H1 (cell line): ENCODE measurements at places on chromosomes 2 and 18. TPM values are rescaled to one million over a fixed set of nuclear protein-coding genes. Genes with fewer than 3 reads are reported as not detected.

DNA sequence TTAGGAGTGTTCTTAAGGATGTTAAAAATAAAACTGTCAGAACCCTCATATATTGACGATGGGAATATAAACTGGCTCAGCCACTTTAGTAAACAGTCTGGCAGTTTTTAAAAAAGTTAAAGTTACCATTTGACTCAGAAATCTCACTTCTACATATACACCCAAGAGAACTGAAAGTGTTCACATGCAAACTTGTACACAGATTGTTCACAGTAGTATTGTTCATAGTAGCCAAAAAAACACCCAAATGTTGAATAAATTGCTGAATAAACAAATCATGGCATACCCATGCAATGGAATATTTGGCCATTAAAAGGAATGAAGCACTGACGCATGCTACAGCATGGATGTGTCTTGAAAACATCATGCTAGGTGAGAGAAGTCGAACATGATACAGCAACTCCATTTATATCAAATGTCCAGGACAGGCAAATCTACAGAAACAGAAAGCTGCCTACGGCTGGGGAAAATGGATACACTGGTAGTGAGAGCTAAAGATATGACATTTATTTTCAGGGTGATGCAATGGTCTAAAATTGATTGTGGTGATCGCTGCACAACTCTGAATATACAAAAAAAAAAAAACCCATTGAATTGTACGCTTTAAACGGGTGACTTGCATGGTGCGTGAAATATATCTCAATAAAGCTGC, 10.1 kb downstream of the RPL31 start:
- no peak overlapping the region for H3K27ac ChIP-seq
- H3K4me3 ChIP-seq, result no peak overlapping the region
- H3K36me3 ChIP-seq, result peaks cover 36% of the 10 kb centered on the region
- H3K27me3 ChIP-seq, result no peaks in the 10 kb centered on the region

DNA sequence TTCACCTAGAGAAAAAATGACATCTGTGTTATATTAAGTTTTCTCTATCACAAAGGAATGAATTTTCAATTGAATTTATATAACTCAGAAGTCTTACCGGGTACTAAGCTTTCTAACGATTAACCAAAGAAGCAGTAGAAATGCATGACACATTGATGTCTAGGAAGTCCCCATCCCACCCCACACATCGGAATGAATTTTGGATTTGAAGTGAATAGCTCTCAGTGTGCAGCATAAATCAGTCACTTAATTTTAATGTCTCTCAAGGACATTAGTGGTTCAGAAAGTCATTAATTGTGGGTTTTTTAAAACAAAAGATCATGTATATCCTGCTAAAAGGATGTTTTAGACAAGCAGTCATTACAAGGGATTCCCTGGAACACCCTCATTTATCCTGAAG, 141.4 kb upstream of the PIEZO2 start:
- H3K36me3 ChIP-seq, result no peaks in the 10 kb centered on the region
- no peaks in the 10 kb centered on the region for H3K27me3 ChIP-seq
- H3K4me1 ChIP-seq, result no peaks in the 10 kb centered on the region
- DNase-seq, result no peak
- H3K4me3 ChIP-seq, result no peak overlapping the region

HOXD3 gene
- polyA plus RNA-seq, result not detected in 2 replicates

- DNase-seq, result no peak
- no peaks in the 10 kb centered on the region for H3K4me1 ChIP-seq
- H3K27ac ChIP-seq, result no peak overlapping the region
- H3K27me3 ChIP-seq, result no peaks in the 10 kb centered on the region
- H3K36me3 ChIP-seq, result peaks cover 2% of the 10 kb centered on the region; the same call in 1 of the 2 replicates
Observed at GRCh38 chr2:15554525-15555218, 6.5 kb downstream of the NBAS start.

TLX2 gene
- polyA plus RNA-seq, result 0.06 and 0.17 TPM in 2 replicates

CFC1 gene
- polyA plus RNA-seq, result 0.14 and 0.49 TPM in 2 replicates

DNA sequence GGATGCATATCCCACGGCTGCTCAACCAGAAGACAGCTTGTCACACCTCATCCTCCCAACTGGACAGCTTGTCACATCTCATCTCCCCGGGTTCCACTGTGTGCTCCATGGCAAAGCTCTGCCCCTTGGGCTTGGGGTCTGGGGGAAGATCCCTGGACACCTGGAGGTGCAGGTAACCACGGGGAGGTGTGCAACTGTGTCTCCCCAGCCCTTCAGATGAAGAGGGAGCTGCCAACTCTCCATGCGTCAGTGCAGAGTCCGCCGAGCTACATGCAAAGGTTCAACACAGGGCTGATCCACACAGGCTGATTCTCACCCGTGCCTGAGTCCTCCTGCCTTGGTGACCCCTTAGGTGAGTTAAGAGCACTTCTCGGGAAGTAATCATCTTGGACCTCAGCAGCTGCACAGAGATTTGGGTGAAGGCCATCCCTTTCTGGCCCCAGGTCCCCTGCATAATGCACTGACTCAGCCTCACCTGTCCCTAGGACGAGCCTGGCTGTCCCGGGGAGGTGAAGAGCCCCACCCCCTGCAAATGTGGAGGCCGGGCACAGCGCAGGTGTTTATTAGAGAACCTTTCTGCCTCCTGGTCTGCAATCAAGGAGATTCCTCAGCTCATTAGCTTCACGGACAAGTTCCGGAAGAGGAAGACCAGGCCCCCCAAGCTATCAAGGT, 157.9 kb downstream of the PXDN start:
- no peak overlapping the region for H3K4me3 ChIP-seq
- no peaks in the 10 kb centered on the region for H3K4me1 ChIP-seq
- no peaks in the 10 kb centered on the region for H3K27me3 ChIP-seq
- H3K36me3 ChIP-seq, result no peaks in the 10 kb centered on the region
- no peak overlapping the region for H3K27ac ChIP-seq
- no peak for DNase-seq

DNA sequence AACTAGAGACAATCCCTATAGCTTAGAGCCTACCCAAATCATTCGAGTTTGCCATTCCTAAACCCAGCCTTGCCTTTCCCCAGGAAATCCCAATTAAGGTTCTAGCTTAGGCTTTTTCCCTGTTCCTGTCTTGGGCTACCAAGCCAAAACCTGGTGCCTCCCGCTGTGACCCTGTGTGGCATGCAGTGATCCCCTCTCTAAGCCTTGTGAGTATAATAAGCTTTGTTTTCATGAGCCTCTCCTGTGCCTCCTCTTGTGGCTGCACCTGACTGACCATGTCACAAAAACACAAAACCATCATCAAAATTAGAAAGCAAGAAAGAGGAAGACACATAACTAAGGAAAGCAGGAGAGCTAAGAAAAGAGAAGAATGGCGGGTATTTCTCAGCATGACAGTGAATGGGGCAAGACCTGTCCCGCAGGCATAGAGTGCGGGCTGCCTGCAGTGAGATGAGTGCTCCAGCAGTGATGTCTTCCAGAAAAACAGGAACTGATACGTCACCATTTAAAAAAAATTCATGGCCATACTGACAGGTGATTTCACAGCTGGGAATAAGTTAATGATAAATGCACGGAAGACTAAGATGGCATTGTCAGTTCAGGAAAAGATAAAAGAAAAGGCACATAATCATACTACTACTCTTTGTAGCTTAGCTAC, 9.2 kb upstream of the PAIP2B start:
- H3K27ac ChIP-seq, result no peak overlapping the region; the same call in 1 of the 2 replicates
- H3K27me3 ChIP-seq, result no peaks in the 10 kb centered on the region
- H3K4me1 ChIP-seq, result no peaks in the 10 kb centered on the region; the same call in 1 of the 2 replicates
- H3K4me3 ChIP-seq, result no peak overlapping the region
